ENCODE measurements at places on chromosomes 3 and 15.

DNA sequence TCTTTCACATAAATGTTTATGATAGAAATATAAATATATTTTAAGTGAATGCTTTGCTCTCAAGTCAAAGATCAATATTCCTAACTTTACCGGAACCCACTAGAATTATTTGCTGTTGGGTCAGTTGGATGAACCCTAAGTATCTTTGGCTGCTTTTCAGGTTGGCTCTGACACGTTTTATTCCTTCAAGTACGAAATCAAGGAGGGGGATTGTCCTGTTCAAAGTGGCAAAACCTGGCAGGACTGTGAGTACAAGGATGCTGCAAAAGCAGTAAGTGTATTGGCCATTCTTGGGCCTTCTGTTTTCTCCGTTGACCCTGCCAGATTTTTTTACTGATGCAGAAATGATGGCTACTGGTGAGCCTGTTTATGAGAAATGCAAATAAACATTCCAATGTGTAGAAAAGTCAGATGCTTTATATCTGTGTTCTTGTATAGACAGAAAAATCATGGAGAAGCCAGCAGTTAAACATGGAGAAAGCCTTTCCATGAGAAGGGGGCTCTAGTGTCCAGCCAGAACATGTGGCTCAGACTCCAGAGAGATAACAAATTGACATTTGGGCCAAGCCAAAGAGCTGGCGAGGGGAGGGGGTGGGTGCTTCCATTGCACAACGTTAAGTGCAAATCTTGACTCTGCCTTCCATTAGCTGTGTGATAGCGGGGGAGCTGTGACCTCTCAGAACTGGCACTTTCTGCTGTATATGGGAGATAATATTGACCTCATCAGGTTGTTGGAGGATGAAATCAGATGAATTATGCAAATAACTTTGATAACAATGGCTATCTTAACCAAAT is 3.0 kb downstream of the KNG1 start:
- DNase-seq: no peak

DNA sequence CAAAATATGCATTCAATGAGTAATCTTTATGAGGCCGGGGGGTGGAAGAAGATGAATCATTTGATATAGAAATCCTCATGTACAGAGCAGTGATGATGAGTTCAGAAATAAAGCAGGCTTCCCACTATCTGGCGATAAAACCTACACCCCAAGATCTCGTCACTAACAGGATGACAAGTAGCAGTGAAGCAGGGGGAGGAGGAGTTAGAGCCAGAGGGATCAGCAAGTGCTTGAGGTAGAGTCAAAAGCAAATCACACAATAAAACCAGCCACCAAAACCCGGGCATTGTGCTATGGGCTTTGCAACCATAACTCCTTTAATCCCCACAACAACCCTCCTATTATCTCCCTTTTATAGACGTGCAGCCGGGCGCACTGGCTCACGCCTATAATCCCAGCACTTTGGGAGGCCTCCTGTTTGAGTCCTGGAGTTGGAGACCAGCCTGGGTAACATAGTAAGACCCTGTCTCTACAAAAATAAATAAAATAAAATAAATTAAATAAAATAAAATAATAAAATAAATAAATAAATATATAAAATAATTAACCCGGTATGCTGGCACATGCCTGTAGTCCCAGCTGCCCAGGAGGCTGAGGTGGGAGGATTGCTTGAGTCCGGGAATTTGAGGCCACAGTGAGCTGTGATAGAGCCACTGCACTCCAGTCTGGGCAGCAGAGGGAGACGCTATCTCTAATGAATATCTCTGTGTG is 53.0 kb downstream of the STARD5 start:
- no peak for DNase-seq

GRCh38 chr15:57873564-57874209 is 167.2 kb downstream of the POLR2M start:
- no peak for DNase-seq

- DNase-seq: no peak
Measured at GRCh38 chr3:31442755-31443154, 90.0 kb upstream of the STT3B start.

- DNase-seq: no peak
Measured at GRCh38 chr15:67750371-67750770, 74.9 kb upstream of the SKOR1 start.

DNA sequence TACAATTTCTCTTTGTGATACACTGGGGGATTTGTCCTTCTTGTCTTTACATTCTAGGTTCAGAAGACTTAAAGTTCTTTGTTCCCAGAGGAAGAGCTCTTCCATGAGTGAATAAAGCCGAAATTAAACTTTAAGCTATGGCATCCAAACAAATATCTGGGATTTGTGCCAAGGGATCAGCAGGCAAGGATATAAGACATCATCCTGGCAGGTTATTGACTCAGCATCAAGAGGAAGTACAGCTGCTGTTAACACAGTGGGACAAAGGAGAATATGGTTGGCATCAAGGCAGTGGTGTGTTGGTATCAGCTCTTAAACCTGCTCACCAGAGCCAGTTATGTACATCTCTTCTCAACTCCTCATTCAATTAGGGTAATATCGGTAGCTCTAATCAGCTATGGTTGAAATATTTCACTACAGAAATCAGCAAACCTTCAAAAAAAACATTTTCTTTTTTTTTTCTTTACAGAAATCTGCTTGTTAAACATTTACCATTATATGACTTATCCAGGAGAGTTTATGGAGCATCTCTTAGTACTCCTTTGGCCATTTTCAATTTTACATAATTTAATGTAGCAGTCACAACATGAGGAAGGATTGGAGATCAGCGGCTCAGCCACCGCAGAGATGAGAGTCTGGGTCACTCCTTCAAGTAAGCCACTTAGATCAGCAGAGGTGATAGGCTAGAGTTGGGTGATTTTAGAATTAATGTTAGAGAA is 1198.6 kb upstream of the EPHA6 start:
- no peak for DNase-seq

DNA sequence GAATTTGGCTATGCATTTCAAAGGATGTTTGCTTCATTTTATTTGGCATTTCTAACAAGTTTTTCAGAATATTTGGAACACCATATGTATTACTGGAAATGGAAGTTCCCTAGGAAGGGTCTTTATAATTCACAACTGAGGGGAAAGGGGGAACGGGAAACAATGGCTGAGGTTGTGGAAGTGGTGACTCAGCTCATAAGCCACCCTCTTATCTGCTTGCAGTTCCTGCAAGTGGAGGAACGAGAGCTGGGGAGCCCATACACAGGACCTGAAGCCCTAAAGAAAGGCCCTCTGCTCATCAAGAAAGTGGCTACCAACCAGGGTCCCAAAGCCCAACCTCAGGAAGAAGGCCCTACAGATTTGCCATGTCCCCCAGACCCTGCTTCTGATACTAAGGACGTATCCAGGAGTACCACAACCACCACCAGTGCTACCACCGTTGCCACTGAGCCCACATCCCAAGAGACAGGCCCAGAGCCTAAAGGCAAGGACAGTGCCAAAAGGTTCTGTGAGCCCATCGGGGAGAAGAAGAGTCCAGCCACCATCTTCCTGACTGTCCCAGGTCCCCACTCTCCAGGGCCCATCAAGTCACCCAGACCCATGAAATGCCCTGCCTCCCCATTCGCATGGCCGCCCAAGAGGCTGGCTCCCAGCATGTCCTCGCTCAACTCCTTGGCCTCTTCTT is 37.9 kb downstream of the ESYT3 start:
- no peak for DNase-seq

GRCh38 chr3:194610689-194611088 is 22.5 kb downstream of the TMEM44 start:
- DNase-seq: no peak

DNA sequence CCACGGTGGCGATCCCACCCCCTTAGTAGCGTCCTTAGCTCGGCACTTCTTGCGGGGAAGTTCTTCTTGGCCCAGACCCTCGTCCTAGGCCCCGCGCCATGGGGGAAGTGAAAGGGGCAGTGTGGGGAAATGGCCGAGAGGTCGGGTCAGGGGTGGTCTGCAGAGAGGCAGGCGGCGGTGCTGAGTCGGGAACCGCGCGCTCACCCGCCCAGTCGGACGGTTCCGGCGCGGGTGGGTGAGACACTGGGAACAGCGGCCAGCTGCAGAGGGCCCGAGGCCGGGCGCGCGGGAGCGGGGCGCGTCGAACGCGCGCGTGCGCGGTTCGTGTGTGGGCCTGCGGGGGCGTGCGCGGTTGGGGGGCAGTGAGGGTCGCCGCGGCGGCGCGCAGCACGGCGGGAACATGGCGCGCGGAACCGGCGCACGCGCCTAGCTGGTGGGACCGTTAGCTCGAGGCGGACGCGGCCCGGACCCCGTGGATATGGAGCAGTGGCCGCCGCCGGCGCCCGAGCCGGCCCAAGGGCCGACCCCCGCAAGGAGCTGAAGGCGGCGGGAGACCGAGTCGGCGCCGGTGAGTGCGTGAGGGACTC is 246.9 kb downstream of the GOLGA6L6 start:
- DNase-seq: no peak

DNA sequence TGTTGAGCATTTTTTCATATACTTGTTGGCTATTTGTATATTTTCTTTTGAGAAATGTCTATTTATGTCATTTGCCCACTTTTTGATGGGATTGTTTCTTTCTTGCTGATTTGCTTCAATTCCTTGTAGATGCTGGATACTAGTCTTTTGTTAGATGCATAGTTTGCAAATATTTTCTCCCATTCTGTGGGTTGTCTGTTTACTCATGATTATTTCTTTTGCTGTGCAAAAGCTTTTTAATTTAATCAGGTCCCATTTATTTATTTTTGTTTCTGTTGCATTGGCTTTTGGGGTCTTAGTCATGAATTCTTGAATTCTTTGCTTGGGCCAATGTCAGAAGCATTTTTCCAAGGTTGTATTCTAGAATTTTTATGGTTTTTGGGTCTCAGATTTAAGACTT is 251.7 kb downstream of the WNT5A start:
- no peak for DNase-seq

- no peak for DNase-seq
Measured at GRCh38 chr3:171776411-171776810, 33.9 kb downstream of the PLD1 start.

- no peak for DNase-seq
Measured at GRCh38 chr15:25664761-25665160, 198.4 kb downstream of the ATP10A start.

- DNase-seq: no peak
Measured at GRCh38 chr3:45884368-45885201, 1.8 kb upstream of the CCR9 start.

DNA sequence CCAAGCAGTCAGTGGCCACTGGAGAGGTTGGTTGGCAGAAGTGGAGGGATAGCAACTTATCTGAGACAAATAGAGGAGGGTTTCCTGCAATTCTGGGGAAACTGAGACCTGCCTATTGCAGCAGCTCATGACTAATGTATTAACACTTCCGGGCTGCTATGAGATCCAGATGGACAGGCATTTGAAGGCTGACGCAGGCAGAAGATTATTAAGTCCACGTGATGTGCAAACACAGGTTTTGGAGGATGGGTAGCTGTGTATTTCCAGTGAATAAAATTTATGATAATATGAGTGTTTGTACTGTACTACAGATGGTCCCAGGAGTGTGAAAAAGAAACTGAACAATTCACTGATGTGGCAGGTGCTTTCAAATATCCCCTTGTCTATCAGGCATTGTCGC is 28.5 kb upstream of the CFAP161 start:
- DNase-seq: no peak

GRCh38 chr3:173398111-173398479 is 551 bp downstream of the NLGN1 start:
- DNase-seq: no peak

- no peak for DNase-seq
Measured at GRCh38 chr3:71494212-71494611, 89.3 kb downstream of the FOXP1 start.
